ENCODE measurements at places on chromosomes 12 and 14. TPM values are rescaled to one million over a fixed set of nuclear protein-coding genes. Genes with fewer than 3 reads are reported as not detected.

DNA sequence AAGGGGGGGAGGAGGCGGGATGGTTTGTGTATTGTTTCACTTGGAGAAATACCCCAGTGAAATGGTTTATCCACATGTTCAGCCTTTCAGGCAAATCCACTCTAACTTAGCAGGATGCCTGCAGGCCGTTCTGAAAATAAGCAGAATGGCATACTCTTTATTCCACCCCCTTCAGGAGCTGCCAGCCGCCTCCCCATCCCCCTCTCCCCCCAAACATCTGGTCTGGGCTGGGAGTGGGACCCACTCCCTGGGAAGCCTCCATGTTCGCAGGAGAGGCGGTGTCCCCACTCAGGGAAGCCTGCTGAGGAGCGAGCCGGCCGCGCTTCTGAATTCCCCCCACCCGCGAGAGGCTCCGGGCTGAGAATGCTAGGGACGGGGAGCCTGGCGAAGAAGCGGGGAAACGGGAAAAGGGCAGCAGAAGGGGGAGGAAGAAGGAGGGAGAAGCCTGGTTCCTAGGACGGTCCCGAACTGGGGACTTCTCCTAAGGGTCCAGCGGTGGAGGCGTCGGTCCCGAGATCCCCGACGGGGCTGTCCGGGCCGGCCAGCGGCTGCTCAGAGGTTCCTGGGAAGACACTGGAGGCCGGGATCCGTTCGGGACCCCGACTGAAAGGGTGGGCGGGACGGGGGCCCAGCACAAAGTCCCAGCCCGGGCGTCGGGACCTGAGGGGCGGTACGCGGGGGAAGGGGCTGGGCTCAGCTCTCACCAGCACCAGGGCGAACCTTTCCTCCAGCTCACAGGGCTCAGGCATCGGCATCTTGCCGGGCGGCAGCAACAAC, 666 bp downstream of the FMNL3 start:
- no peak for DNase-seq

DNA sequence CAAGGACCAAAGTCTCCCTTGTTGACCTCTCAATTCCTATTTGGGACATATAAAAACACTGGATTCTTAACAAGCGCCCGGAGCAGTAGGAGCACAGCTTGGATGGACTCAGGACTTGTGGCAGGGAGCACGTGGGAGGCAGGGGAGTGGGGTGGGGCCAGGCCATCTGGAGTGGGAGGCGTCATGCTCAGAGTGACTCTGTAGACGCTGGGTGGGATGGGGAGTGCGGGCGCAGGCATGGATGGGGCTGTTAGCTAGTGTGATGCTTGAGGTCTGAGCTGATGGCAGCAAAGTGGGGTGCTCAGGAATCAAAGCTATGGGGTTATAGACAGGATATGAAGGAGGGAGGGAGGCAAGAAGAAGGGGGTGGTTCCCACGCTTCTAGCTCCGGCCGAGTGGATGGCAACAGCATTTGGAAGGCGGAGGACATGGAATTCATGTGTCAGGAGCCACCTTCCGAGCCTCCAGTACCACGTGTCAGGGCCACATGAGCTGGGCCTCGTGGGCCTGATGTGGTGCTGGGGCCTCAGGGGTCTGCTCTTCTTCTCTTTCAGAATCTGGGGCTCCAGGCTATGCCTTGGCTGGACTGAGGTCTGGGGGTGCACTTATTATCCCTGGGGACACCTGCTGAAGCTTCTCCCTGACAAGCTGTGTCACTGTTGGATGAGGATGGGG, 26.2 kb downstream of the MEG3 start:
- DNase-seq, result no peak

- DNase-seq, result no peak
Measured at GRCh38 chr14:54480830-54481562, 7.8 kb downstream of the GMFB start.

Gene ITFG2
- 10.0 TPM for total RNA-seq

Gene C1R
- 3.5 TPM for total RNA-seq

- no peak for DNase-seq
Measured at GRCh38 chr12:67391034-67391433, 121.9 kb downstream of the CAND1 start.

Gene LIN7A
- total RNA-seq, result 42.9 TPM

DNA sequence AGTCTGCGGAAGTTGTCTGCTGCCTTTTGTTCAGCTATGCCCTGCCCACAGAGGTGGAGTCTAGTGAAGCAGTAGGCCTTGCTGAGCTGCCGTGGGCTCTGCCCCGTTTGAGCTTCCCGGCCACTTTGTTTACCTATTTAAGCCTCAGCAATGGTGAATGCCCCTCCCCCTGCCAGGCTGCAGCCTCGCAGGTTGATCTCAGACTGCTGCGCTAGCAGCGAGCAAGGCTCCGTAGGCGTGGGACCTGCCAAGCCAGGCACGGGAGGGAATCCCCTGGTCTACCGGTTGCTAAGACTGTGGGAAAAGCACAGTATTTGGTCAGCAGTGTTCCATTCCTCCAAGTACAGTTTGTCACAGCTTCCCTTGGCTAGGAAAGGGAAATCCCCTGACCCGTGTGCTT, 143.6 kb downstream of the DYRK2 start:
- DNase-seq, result no peak

Gene ADSS1
- total RNA-seq, result 13.0 TPM

Gene KIF5A
- 0.09 TPM for total RNA-seq

GRCh38 chr12:22121224-22121623, 75.2 kb downstream of the CMAS start:
- no peak for DNase-seq

- DNase-seq, result no peak
Measured at GRCh38 chr12:100951756-100952155, 157.2 kb downstream of the ANO4 start.

Measured in NCI-H460 (cell line).